ENCODE measurements at places on chromosomes 1 and 21.

GRCh38 chr1:238916828-238917227 lies 469.5 kb upstream of the CHRM3 start:
- peak; percentile 6 for DNase-seq

GRCh38 chr1:69985901-69986439 lies 219.4 kb downstream of the LRRC40 start:
- no peak for DNase-seq

GRCh38 chr21:32333953-32334673 lies 35.5 kb downstream of the MRAP start:
- no peak for DNase-seq

- no peak for DNase-seq
These were observed 22.2 kb downstream of the MKNK1 start for GRCh38 chr1:46581681-46582455.

GRCh38 chr1:18110598-18110939 lies 3.0 kb downstream of the IGSF21 start:
- DNase-seq: no peak

DNA sequence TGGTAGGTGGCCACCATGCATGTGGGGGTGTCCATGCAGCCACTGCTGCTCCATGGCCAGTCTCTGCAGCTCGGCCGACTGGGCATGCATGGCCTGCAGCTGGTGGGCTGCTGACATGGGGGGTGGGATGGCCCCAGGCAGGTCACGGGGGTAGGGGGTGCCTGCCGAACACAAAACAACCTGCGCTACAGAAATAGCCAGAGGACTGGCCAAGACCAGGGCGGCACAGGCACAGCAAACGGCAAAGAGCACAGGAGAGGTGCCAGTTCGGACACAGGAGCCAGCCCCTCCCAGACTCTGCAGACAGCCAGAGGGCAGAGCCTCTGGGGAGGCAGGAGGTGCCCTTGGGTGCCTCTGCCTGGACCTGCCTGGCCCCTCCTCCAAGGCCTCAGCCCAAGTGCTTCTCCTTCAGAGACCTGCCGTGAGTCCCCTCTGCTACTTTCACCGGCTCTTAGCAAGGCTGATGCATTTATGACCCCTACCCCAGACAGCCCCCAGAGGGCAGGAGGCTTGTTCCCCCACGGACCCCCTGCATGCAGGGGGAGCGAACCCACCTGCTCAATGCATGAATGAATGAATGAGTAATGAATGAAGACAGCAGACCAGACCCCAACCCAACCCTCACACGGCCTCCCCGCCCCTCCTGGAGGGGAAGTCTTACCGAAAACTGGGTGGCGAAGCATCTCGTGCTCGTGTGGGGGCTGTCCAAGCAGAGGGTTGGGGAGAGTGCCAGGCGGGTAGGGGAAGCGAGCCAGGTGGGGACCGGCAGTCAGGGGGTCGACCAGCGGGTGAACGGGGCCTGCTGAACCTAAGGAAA lies 37.7 kb downstream of the SLC45A1 start:
- DNase-seq: no peak

- no peak for DNase-seq
These were observed 4.7 kb downstream of the CFAP410 start for GRCh38 chr21:44334329-44335030.

GRCh38 chr1:48076017-48076416 lies 78.8 kb upstream of the TRABD2B start:
- DNase-seq: no peak

DNA sequence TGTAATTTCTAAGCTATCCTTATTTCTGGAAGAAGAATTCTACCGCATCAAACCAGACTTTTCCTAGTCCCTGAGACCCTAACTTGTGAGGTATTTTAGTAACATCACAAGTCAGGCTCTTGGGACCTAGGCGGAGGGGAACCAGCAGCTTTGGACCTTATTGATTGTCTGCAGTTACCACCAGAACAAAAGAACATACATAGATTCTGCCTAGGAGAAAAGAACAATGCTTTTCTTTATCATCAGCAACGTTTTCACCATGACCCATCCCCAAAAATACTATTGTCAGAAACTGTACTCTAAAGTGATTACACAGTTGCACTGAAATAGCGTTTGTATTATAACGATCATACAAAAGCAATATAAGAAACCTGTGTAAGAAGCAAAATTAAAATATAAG lies 860.4 kb downstream of the USP25 start:
- DNase-seq: no peak

DNA sequence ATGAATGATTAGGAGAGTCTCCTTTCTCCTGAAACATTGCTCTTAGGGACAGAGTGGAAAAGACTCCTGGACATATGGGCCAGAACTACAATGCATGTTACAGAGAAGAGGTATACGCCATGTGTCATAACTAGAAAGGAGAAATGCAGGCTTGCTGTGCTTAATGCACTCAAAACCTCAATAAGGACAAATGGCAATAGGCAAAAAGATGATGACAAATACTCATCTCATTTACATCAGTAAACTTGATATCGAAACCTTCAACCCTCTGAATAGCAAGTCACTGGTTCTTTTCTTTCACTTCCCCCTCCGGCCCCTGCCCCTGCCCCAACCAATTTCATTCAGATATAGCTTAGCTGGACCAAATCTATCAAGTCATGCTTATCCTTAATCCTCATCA lies 1.9 kb upstream of the GPR88 start:
- no peak for DNase-seq

GRCh38 chr1:165686121-165686970 lies 12.0 kb downstream of the ALDH9A1 start:
- no peak for DNase-seq

GRCh38 chr1:111220302-111220890 lies 7.1 kb upstream of the CHI3L2 start:
- DNase-seq: no peak

DNA sequence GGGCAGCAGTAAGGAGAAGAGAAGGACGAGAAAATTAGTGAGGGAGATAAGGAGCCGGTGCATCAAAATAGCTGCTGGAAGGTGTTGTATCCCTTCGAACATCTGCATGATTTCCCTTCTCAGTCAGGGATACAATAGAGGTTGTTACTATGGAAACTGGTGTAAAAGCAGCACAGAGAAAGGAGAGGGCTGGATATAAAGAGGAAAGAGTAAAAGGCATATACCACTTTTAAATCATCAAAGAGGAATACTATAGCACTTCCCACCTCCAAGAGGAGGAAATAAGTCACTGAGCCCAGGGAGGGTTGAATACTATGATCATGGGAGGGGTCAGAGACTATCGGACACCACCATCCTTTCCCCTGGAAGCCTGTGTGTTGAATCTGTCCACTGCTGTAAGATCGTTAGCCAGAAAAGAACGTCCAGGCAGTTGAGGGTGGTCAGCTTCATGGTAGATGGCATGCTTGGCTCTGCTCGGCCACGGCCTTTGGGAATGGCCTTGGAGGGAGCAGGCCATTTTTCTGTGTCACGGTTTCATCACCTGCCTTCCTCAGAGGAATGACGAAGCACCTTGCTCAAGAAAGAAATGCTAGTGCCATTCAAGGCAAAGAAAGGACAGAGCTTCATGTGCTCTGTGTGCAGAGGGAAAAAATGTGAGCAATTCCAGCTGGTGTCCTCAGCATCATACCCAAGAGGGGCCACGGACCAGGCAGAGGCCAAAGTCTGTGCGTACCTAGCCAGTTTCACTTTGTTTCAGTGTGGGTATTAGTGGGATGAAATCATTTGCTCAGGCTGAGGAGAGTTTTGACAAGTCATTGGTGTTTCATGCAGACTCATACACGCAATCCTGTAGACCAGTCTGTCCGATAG lies 64.2 kb downstream of the IRF2BP2 start:
- DNase-seq: no peak

- DNase-seq: no peak
These were observed 640.4 kb upstream of the RGS18 start for GRCh38 chr1:191517826-191518225.

DNA sequence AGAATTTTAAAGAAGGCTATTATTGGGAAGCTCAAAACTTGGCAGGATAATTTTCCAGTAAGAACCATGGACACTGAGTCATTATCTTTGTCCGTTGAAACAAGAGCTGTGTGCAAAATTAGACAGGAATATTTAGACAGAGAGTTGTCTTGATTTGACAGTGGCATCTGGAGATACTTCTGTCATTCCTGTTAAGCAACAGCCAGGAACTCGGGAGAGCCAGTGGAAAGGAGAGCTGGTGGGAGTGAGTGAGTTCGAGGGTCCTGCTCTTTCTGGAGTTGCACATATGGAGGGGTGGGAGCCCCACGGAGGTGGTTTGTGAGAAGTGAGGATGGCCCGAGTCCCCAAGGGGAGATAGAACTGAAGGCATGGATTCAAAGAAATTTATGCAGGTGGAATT lies 3.1 kb downstream of the COQ8A start:
- no peak for DNase-seq

DNA sequence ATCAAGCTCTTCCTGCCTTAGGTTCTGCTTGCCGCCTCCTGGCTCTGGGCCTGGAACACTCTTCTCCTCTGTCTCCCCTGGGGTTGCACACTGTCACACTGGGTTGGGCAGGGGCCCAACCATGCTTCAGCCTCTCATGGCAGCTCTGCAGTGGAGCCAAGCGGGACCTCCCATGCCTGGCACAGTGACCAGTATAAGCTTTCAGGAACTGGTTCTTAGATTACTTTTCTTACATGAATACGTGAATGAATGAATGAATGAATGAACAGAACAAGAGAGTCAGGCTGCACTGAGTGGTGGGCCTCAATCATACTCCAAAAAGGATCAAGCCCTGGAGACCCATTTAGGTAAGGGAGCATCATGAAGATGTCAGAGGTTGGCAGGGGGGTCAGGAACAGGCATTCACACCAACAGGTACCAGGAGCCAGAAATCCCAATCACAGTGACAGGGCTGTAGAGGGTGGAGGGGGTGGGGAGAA lies 30.8 kb upstream of the TMEM125 start:
- no peak for DNase-seq

DNA sequence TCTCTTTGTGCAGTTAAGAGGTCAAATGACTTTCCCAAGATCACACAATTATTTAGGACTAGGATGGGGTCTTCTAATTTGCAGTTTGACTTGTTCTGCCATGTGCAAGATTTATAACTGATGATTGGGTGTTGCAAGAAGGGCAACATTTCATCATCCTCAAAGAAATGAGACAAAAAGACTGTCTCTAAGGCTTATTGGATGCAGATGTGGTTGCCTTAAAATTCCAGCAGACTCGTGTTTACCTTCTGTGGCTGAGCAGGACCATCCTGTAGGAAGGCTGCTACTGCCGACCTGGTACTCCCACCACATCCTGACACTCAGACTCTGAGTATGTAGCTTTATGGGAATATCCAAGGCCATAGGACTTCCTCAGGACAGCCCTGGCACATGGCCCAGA lies 99.9 kb upstream of the SGIP1 start:
- no peak for DNase-seq

- peak; percentile 97 for DNase-seq
These were observed 11.4 kb upstream of the BCAR3 start for GRCh38 chr1:93692983-93693591.

DNA sequence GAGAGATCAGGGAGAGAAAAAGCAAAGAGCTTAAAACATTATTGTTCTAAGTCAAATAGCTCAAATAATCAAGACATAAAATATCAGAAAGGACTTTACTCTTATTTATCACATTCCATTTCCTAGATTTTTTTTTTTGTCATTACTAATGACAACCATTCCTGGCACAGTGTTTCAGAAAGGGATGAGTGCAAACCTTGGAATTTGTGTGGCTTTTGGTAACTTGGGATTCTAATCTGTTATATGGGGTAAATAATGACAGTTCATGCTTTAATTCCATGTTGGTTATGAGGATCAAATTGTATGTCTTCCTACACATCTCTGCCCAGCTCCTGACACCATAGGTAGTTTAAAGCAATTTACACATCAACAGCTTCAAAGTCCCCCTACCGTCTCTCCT lies 358.4 kb upstream of the ADGRL4 start:
- no peak for DNase-seq

DNA sequence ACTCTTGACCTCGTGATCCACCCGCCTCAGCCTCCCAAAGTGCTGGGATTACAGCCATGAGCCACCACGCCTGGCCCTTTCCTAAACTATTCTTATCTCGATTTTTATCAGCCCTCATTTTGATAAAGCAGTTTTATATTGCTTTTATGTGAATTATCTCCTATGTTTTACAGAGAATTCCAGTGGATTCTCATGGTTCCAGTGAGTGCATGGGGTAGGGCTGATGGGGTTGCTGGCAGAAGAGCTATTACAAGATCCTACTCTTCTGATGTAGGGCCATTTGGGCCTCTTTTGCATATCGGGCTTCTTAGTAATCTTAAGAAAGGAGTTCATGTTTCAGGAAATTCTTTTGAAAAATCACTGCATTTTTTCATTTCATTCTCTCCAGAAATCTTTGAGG lies 187.6 kb downstream of the PBX1 start:
- DNase-seq: no peak

DNA sequence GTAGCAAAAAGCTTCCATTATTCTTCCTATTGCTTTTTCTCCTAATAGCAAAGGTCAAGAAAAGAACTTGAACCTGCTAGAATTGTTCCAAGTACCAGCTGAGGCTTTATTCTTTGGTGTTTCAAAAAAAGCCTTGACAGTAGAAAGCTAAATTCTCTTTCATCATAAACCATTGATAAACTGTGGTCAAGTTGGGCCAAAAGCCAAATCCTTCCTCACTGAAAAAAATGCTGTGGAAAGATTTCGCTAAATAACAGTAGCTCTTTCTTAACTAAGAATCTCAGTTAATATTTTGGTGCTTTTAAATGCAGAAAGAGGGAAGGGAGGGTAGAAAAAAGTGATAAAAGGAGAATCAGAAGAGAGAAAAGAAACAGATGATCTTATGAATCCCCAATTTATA lies 14.0 kb upstream of the JAM2 start:
- no peak for DNase-seq

- no peak for DNase-seq
These were observed 838.2 kb upstream of the RGS18 start for GRCh38 chr1:191320062-191320461.

- no peak for DNase-seq
These were observed 224.5 kb downstream of the KAZN start for GRCh38 chr1:14822996-14823395.

DNA sequence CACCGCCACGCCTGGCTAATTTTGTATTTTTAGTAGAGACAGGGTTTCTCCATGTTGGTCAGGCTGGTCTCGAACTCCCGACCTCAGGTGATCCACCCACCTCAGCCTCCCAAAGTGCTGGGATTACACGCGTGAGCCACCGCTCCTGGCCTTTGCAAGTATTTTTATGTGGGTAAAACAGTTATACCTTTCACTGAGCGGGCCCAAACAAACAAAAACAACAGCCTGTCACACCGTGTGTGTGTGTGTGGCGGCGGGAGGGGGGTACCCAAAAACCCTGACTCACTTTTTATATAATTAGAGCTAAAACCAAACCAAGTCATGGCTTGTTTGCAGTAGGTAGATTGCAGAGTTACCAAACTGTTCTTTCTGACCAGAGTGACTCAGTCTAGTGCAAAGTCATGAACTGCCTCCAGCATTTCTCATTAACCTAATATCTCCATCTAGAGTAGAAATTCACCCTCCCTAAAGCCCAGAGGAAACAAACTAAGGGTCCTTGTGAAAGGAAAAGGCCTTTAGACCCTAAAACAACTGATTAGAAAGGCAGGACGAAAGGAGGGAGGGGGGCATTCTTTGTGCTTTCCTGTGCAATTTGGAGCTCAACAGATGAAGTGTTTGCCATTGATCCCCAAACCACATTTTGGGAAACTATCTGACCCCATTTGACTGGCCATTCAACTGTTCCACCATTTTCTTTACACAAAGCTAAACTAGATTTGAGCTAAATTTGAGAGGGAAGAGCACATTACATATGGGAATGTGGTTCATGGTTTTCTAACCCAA lies 181.0 kb downstream of the DHRS3 start:
- peak; percentile 89 for DNase-seq
